ENCODE measurements at places on chromosomes 11 and 22.
A peak's percentile ranks its signal among the peaks of the same experiment; 100 is the strongest.

GRCh38 chr22:19448076-19448607, 631 bp upstream of the C22orf39 start:
- peak; percentile 93 for DNase-seq

GRCh38 chr11:11789735-11790369, 51.9 kb upstream of the USP47 start:
- DNase-seq = no peak

DNA sequence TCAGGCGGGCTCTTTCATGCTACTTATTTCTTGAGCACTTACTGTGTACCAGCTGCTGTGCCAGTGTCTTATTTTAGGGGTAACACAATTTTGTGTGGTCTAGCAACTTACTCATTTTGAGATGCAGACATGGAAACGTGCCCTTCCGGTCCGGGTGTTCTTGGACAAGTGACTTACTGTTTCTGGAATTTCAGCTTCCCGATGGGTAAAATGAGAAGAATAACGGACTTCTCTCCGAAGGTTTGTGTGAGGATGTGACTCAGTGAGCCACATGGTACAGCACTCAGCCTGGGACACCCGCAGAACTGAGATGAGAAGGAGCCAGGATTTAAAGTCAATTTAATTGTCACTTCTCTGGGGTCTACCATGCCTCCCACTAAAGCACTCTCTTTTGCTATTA, 114.5 kb upstream of the SYT13 start:
- DNase-seq = no peak

- no peak for DNase-seq
Measured at GRCh38 chr22:48340727-48341709, 1486.7 kb downstream of the BRD1 start.

GRCh38 chr11:36333897-36334296, 37.8 kb downstream of the PRR5L start:
- DNase-seq = peak; percentile 19

GRCh38 chr22:50602338-50602700, 1.7 kb downstream of the MAPK8IP2 start:
- no peak for DNase-seq

DNA sequence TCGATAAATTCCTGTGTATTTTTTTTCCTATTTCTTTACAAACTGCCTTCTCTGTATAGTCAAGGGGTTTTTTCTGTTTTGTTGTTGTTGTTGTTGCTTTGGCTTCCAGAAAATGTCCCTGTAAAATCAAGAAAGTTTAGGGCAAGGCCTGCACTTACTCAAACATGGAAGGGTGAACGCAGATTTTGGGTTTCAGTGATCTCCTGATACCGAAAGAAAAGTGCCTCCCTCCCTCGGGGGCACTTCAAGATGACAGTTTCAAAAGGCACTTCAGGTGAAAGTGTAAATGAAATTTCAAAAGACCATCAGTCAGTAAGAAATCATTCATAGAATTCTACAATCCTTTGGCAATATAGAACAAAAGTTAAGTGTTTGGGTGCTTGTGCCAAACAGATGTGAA, 43.4 kb upstream of the TMPRSS4 start:
- no peak for DNase-seq

- DNase-seq = no peak
Measured at GRCh38 chr22:22038178-22038880, 55.7 kb upstream of the TOP3B start.
